ENCODE measurements at places on chromosomes 1 and 21.

GRCh38 chr1:35726450-35727433 is 8.1 kb upstream of the C1orf216 start:
- peak; percentile 53 for DNase-seq

DNA sequence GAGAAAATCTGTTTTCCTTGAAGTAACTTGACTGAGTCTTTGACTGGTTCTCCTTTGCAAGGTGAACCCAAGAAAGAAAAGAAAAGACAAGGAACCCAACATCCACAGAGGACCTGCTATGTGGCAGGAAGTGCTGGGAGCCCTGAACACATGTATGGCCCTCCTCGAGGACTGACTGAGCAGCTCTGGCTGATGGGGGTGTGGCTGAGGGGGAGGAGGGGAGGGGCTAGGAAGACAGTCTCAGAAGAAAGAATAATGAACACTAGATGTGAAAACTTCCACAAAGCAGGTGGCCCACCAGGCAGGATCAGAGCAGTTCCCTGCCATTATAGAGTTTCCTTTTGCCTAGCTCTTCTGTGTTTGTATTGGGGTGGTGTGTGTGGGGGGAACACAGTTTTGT is 26.1 kb downstream of the NENF start:
- no peak for DNase-seq

- DNase-seq, result no peak
Measured at GRCh38 chr1:58821309-58821708, 37.5 kb upstream of the JUN start.

GRCh38 chr1:86522240-86522639 is 24.6 kb upstream of the CLCA4 start:
- no peak for DNase-seq

GRCh38 chr1:45573231-45573804 is 10.5 kb upstream of the NASP start:
- DNase-seq, result no peak

DNA sequence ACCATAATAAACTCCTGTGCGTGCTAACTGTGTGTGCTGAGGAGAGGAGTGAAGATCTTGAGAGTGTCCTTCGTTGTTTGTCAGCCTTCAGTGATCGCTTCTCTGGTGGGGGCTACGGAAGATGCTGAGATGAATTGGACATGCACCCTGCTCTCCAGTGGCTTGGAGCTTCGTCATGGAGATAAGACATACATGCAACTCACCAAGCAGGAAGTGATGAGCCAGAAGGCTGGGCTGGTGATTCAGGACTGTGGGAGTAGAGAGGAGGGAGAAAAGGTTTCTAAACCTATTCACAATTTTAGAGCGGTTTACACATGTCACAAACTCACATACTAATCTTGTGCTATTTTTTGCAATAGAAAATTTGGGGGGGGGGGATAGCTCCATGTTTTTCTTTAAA is 128.9 kb upstream of the ADAR start:
- DNase-seq, result peak; percentile 74

GRCh38 chr21:34561806-34562205 is 49.8 kb upstream of the KCNE1 start:
- DNase-seq, result no peak

DNA sequence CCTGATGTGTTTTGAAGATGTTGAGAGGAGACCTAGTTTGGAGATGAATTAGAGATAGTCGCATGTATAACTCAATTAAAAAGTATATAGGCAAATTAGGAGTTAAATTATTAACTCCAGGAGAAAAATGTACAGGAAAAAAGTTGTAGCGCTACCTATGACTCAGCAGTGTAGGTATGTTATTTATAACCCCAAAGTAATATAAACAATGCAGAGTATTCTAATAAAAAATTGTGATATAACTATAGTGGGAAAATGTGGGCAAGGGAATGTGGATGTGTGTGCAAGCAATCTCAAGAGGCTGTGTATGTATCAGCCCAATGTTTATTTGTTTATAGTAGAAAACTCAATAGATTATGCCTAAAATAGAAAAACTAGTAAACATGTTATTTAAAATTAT is 144.5 kb downstream of the BRINP2 start:
- no peak for DNase-seq

- no peak for DNase-seq
Measured at GRCh38 chr1:220226752-220227151, 45.5 kb downstream of the RAB3GAP2 start.

DNA sequence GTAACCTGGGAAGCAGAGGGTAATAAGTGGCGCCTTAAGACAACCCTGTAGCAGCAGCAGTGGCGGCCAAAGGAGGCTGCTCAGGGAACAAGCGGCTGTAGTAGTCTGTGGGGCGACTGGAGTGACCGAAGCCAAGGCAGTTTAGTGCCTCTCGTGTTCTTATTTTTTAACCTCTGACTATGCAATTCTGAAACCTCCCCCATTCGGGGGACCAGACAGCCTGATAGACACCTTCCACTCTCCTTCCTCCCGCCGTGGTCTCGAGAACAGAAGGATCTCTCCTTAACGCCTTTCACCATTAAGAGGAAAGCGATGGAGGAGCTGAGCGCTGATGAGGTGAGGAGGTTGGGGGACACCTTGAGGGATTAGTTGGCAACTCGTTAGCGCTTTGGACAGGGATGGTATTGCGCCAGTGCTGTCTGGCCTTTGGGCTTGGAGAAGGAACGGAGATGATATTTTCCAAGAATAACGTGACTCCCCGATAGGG is 644 bp downstream of the UBE4B start:
- DNase-seq, result peak; percentile 39

DNA sequence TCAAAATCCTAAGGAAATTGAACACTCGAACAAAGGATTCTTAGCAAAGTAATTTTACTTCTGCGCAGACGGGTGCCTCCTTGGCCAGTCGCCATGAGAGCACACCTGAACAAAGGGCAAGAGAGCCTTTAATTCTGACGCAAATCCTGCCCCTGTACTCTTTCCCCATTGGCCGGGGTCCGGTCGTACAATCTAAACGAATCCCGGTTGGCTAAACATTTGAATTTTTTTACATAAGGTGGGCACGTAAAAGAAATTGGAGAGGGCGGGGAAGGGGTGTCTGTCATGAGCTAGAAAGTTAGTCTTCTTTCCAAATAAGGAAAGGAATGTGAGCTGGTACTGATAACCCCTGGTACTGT is 8.2 kb upstream of the IL22RA1 start:
- DNase-seq, result no peak

- DNase-seq, result no peak
Measured at GRCh38 chr1:68149907-68150306, 82.4 kb downstream of the WLS start.

GRCh38 chr1:199089393-199090122 is 450.7 kb downstream of the PTPRC start:
- no peak for DNase-seq

- no peak for DNase-seq
Measured at GRCh38 chr1:61210435-61211154, 128.2 kb downstream of the NFIA start.

DNA sequence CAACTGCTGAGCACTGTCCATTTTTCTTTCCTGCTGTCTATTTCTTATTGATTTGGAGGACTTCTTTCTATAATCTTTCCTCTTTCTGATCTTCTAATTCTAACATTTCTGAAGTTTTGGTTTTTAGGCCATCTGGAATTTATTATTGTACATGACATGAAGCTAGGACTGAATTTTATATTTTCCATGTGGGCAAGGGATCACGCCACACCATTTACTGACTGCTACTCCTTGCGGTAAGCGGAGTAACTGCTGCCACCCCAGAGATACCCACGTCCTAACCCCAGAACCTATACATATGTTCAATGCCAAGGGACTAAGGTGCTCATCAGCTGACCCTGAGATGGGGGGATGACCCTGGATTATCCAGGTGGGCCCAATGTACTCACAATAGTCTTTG is 70.6 kb downstream of the NPHP4 start:
- no peak for DNase-seq

DNA sequence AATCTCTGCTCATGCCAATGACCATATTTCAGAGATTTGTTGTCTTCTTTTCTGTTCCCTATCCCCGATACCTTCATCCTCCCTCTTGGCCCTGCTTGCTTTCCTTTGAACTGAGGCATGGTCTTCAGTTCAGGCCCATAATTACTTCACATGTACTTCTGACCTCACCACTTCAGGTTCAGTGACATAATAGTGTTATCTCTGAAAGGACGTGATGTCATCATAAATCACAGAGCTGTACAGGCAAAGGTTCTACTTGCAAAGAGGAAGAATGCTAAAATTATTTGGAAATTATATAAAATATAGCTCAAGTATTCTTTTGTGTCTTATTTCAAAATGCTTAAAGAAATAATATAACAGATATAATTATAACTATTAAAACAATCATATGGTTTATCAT is 230.3 kb upstream of the ESRRG start:
- DNase-seq, result no peak

DNA sequence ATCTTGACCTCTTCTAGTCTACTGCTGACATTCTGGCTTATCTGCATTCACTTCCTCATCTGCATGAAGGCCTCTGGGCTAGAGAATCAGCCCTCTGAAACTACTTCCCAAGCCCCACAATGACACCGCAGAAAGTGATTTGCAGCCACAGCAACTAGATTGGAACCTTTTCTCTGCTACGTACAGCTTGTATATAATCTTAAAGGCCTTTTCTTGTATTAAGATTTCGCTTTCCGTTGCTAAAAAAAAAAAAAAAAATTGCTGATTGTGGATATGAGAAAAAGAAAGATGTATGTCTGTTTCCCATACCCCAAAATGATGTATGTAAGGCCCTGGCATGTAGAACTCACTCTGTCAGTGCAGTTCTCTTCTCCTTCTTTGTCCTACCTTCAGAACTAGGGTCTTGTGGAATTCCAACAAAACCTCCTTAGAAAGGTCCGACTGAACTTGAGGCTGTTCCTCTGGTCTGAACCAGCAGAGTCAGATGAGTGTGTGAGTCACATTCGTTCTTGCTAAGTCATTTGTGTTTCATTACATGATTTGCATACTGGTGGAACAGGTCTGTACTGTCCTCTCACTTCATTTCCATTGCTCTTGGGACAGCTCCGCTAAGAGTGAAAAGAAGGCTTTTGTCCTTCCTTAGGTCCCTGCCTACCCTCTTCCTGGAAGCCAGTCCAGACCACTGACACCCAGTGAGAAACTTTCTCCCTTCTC is 62.7 kb downstream of the PLPP3 start:
- DNase-seq, result peak; percentile 51

GRCh38 chr1:162003830-162004215 is 19.8 kb downstream of the OLFML2B start:
- DNase-seq, result peak; percentile 84

DNA sequence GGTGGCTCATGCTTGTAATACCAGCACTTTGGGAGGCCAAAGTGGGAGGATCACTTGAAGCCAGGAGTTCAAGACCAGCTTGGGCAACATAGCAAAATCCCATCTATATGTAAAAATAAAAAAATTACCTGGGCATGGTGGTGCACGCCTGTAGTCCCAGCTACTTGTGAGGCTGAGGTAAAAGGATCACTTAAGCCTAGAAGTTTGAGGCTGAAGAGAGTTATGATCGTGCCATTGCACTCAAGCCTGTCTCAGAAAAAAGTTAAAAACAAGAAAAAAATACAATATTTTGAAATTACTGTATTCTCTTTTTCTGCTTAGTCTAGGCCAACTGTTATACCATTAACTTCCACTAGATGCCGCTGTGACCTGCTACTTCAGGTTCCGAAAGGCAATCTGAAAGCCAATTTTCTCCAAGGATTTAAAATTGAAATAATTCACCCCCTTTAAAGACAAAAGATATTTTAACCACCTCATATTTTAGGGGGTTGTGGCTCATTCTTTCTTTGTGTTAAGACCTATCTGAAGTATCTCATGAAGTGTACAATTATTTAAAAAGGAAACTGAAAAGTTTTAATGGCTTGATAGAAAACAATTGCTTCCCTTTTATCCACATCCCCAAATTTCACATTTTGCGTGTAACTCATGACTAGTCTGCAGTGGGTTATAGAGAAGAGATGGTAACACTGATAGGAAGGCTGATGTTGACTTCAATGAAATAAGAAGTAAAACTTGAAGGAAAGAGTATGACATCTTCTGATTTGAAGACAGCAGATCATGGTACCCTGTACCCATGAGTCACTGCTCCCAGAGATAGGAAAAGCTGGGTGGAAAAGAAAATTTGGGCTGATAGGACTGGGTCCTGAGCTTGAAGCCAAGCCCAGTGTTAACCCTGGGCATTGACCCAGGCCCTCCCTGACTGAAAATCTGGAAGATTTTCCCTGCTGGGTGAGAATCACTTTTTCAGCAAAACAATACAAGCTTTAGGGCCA is 24.4 kb upstream of the CLDN14 start:
- peak; percentile 39 for DNase-seq

- peak; percentile 85 for DNase-seq
Measured at GRCh38 chr1:23100074-23100748, 68.4 kb downstream of the LUZP1 start.

- no peak for DNase-seq
Measured at GRCh38 chr1:229893762-229894444, 173.1 kb upstream of the GALNT2 start.

- peak; percentile 47 for DNase-seq
Measured at GRCh38 chr1:198467907-198468306, 72.6 kb downstream of the ATP6V1G3 start.

DNA sequence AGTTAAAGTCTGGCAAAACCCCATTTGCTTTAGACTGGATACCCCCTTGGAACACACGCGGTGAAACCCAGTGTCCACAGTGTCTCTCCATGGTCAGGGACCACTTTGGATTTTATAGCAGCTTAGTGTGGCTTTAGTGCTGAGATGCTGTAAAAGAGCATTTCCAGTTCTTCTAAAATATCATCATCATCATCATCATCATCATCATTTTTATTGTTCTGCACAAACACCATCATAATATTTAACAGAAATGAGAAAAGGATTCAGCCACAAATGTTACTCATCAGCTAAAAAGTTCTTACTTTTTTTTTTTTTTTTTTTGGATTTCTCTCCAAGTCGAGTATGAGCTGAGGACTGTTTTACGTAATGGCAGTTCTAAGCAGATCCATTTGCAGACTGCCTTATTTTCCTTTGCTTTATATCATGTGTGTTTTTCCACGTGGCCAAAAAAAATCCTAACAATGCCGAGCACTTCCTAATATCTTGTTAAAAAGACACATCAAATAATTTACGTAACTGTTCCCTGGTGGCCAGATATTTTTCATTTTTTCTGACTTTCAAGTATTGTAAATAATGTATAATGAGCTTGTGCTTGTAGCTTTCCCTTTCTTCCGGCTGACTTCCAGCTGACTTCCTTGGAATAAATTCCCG is 62.8 kb downstream of the EVA1C start:
- peak; percentile 77 for DNase-seq

DNA sequence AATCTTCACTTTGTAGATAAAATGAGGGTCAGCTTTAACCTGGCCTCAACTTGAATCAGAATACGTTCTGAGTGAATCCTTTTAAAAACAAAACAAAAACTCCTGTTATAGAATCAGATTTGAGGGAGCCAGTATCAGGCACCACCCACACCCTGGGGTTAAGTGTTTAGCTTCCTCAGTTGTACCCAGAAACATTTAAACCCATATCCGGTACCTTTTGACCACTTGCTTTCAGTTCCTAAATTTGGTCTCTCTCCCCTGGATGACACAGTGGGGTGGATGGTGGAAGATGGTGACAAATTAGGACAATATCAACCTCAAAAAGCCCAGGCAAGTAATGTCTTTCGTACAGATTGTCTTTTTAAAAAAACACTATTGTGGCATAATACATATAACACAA is 10.4 kb downstream of the KLHDC7A start:
- no peak for DNase-seq

Data from fibroblast of skin of right biceps (primary cell).